HT-29 (cell line): ENCODE measurements at places on chromosomes 2 and 18. TPM values are rescaled to one million over a fixed set of nuclear protein-coding genes. Genes with fewer than 3 reads are reported as not detected.

DNA sequence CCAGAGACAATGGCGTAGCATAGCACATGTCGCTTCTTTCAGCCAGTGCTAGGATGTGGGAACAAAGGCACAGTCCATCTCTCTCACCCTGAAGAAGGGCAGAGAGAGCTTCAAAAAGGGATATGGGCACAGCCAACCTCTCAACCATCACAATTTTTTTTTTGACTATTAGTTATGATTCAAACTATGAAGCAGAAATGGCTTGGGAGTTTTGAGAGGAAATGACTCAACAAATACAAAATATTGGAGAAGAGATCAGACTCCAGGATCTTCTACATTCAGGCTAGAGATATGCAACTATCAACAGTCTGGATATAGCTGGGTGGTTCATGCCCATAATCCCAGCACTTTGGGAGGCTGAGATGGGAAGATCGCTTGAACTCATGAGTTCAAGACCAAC, 109.1 kb downstream of the MCFD2 start:
- no peak for DNase-seq

DNA sequence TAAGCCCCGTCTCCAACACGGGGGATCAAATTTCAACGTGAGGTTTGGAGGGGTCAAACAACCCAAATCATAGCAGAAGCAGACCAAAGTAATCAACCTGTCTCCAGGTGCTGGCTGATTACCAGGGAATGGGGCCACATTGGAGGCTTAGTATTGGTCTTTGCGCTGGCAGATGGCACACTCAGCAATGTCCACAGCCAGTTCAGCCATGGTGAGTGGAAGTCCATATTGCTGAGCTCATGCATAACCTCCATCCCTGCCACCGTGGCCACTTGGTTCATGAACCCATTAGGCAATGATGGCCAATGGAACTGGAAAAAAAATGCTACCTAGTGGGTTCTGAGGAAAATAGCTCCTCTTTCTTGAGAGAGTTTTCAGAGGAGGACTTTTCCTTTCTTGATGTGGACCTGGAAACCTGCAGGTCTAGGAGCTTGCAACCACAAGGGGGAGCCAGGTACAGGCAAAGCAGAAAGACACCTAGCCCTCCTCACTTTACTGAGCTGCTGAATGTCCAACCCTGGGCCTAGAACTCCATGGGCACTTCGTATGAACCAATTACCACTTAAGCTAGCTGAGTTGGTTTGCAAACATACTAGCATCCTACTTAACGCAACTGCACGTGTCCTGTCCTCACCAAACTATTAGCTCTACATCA, 128.0 kb upstream of the GYPC start:
- DNase-seq = peak; percentile 52

DNA sequence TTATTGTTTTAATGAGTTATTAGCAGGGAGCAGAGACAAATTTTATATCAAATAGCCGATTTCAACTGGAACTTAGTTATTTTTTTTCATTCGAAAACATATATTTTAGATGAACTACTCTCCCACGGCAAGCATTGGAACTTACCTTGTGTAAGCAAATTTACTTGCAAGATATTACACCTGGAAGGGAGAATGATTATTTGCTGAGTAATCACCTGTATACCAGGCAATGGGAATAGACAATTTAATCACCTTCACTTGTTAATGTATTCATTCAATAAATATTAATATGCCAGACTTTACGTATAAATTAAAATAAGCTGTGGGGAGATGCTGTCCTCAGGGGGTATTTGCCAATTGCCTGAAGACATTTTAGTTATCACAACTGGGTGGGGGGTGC, 1069.9 kb upstream of the CHAC2 start:
- DNase-seq = no peak

GRCh38 chr2:169107645-169108044, 38.3 kb downstream of the DHRS9 start:
- DNase-seq = peak; percentile 7

Gene CTAGE1
- total RNA-seq = not detected in 2 replicates

Gene ROCK2
- 37.1 and 39.4 TPM in 2 replicates for total RNA-seq

Gene FLACC1
- 0.13 and 1.2 TPM in 2 replicates for total RNA-seq

Gene SLC8A1
- 0.10 and 0.16 TPM in 2 replicates for total RNA-seq

Gene CKAP2L
- 2.5 and 4.0 TPM in 2 replicates for total RNA-seq

Gene LIMS4
- total RNA-seq = 0.81 and 1.8 TPM in 2 replicates

Gene TCF23
- total RNA-seq = not detected in 2 replicates

Gene SDC1
- total RNA-seq = 304 and 307 TPM in 2 replicates

Gene QPCT
- total RNA-seq = 54.2 and 54.3 TPM in 2 replicates

Gene VWA3B
- not detected in 2 replicates for total RNA-seq
